ENCODE measurements at places on chromosomes 7 and 10. TPM values are rescaled to one million over a fixed set of nuclear protein-coding genes. Genes with fewer than 3 reads are reported as not detected.

Gene LIPK
- not detected for total RNA-seq

Gene TMEM236
- total RNA-seq, result 0.51 TPM

Gene PDZD7
- total RNA-seq, result 1.3 TPM

Gene CLIP2
- 22.9 TPM for total RNA-seq

Gene GHRHR
- total RNA-seq, result not detected

Gene CHRM2
- not detected for total RNA-seq

Gene KIF5B
- 108 TPM for total RNA-seq

DNA sequence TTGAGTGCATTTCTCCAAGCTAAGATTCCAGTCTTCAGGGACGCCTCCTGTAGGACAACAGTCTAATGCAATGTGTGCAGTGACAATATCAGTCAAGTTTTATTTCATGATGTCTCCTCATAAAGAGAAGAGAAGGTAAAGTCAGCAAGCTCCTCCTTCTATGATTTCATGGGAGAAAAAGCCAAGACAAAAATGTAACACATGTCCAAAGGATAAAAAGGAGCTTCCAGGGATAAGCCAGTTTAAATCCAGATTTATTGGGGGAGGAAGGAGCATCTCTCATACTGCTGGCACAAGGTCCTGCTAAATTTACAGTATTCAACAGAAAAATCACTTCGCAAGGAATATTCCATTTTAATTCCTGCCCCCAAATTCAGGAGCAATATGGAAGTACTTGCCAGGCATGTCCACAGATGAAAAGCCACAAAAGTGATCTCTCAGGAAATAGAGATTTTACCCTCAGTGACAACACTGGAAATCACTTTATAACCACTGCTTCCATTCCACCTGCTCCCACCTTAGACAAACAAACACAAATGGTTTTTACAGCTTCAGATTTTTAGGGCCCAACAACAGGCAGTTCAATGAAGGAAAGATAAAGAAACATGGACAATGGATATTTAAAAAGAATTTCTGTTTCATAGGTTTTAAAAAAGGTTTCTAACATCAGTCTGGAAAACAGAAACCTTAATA, 677.5 kb upstream of the C7orf33 start:
- no peak for DNase-seq

DNA sequence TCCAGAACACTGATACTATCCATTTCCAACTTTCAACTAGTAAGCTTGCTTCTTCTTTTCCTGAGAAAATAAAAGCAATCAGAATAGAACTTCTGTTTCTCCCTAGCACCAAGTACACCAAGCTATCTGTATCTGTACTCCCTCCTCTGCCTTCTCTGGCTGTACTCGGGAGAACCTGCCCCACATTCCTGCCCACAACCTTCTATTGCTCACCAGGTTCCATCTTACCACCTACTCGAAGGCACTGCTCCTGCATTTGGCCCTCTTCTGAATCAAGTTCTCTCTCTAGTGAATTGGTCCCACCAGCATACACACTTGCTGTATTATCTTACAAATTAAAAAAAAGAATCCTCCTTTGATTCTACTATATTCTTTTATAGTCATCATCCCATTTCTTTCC, 169.6 kb upstream of the PTN start:
- DNase-seq, result no peak

DNA sequence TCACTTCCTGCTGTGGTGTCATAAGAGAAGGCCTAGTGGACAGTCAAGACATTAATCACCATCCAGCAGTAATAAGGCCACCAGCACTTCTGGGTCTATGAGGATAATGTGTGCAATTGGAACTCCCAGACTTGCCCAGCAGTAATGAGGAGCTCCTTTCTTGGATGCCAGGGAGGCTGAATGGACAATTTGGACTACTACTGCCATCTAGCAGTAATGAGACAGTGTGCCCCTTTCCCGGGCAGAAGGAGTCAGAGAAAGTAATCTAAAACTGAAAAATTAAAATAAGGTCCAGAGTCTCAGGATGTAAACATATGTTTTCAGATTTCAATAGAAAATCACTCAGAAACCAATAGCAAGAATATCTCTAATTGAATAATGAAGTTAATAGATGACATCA, 400.4 kb downstream of the CDC14C start:
- no peak for DNase-seq

GRCh38 chr10:43417950-43418768, 9.2 kb upstream of the HNRNPF start:
- DNase-seq, result no peak

- DNase-seq, result no peak
These were observed 68.2 kb downstream of the CLEC2L start for GRCh38 chr7:139591550-139592195.

DNA sequence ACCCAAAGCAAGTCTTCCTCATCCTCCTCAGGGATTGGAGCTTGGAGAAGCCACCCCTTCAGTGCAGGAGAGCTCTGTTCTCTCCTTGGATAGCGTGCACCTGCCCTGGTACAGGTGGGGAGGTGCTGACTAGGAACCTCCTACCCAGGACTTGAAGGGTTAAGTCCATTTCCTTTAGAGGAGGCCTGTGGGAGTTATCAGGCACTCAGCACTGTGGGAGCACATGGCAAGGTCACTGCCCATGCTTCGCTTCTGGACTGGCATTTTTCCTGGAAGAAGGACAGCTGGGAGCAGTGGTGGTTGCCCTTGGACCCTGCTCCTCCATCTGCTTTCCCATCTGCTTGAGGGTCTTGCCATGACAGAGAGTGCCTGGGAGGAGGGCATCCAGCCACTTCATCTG, 142.8 kb downstream of the CXCL12 start:
- no peak for DNase-seq

- DNase-seq, result no peak
These were observed 373.5 kb upstream of the CELF2 start for GRCh38 chr10:10644008-10644646.

GRCh38 chr7:116236020-116236630, 25.8 kb downstream of the TES start:
- DNase-seq, result peak; percentile 37

GRCh38 chr7:79504607-79505389, 51.3 kb upstream of the MAGI2 start:
- no peak for DNase-seq

DNA sequence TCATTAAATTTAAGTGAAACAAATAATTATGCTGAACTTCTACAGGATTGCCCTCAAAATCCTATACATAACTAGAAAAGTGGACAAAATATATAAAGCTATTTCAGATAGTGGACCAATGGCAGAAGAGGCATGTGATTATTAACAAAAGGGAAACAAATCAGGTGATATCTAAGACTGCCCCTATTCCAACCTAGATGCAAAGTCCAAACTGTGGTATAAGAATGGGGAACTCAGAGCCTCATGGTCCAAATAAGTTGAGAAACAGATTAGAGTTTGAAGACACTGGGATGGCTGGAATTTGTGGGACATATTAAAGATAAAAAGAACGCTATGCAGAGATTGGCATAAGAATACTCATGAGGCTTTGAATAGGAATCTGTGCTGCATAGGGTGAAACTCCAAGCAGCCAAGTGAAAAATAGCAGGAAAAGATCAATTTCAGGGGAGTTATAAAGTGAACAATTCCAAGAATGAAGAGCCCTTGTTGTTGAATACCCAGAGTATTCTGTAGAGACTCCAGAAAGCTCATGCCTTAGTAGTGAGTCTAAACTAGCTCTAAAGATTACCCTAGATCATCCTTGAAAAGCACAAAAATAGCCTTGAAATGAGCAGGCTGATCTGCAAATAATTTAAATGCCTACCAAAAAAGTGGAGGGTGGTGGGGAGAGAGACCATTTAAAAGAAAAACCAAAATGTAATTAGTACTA, 152.4 kb downstream of the IMMP2L start:
- no peak for DNase-seq

- DNase-seq, result no peak
These were observed 14.0 kb downstream of the AOAH start for GRCh38 chr7:36710186-36710791.

GRCh38 chr10:9068003-9068402, 1013.5 kb downstream of the GATA3 start:
- no peak for DNase-seq

- DNase-seq, result no peak
These were observed 661 bp downstream of the HECTD2 start for GRCh38 chr10:91410638-91411371.

GRCh38 chr10:44567471-44567870, 182.6 kb upstream of the CXCL12 start:
- no peak for DNase-seq

DNA sequence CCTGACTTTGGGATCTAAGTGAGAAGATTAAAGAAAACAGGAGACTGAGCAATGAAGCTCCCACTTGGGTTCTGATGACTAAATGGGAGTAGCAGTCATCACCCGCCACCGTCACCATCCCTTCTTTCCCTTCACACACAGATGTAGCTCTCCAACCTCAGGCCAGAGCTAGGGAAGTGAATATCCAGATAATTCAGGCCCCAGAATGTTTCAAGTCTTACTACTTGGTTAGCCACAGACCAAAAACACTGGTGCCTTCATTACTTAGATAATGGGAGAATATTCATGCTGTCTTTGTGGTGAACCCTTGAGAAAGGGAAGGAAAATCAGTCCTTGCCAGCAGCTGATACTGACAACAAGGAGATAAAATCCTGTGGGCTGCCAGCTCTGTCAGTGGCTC, 100.7 kb downstream of the OSBPL3 start:
- no peak for DNase-seq

GRCh38 chr7:46054272-46054671, 133.2 kb upstream of the IGFBP3 start:
- no peak for DNase-seq

- no peak for DNase-seq
These were observed 334.4 kb downstream of the SUGCT start for GRCh38 chr7:40468891-40469864.

All from Calu3 (cell line).